ENCODE measurements at places on chromosomes 5 and 9.
A peak's percentile ranks its signal among the peaks of the same experiment; 100 is the strongest.

DNA sequence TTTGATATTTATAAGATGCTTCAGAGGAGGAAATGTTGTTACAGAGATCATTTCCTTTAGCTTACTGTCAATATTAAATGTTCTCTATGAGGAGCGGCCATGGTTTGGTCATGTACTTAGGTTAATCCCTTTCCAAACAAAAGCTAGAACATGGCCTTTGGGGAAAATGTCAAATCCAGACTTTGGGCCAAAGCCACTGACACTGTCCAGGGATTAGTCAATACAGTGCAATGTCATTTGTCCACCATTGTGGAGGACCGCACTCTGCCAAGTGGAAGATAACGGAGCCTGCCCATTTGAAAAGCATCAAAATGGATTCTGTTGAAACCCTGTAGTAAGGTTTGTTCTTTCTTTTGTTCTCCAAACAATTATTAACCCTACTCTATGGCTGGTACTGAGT, 50.1 kb downstream of the FRMPD1 start:
- no peak for DNase-seq

DNA sequence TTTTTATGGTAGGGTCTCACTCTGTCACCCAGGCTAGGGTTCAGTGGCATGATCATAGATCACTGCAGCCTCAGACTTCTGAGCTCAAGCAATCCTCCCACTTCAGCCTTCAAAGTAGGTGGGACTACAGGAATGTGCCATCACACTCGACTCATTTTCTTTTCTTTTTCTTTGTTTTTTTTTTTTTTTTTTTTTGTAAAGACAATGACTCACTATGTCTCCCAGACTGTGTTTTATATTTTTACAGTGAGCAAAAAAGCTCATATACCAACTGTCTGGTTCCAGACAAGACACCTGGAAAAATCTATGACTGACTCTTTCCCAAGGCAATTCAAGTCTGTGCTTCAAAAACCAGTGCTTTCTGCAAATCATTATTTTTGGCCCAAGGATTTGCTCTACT, 10.8 kb upstream of the FOXD1 start:
- no peak for DNase-seq

DNA sequence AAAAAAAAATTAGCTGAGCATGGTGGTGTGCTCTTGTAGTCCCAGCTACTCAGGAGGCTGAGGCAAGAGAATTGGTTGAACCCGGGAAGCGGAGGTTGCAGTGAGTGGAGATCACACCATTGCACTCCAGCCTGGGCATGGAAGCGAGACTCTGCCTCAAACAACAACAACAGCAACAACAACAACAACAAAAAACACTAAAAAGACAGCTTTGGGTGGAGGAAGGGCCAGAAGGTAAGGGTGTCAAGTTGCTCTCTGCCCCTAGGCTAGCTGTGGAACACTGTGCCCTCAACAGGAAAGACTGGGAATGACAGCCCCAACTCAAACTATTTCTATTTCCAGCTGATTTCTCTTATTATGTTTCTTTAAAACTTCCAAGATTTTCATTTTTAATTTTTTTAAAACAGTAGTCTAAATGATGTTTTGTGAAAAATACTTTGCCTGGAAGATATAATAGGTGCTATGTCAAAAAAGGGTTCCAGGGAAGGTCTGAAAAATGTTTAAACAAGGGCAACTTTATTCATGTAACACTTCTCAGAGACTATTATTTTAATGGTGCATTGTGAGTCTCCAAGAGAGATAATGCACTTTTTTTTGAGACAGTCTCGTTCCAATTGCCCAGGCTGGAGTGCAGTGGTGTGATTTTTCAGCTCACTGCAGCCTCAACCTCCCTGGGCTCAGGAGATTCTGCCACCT, 29.9 kb downstream of the CLINT1 start:
- no peak for DNase-seq

DNA sequence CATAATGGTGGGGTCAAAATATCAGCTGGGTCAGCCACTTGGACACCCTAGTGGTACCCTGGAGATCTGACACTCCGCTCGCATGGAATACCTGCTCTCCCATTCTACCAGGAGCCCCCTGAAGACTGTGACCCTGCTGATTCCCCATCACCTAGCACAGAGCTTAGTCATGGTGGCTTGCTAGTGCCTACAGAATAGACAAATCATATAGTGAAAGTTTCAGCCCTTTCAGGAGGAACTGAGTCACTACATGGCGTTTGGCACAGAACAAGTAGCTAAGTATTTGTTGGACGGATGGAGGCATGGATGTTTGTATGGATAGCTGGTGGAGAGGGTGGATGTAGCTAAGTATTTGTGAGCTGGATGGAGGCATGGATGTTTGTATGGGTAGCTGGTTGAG, 65.3 kb downstream of the LMX1B start:
- DNase-seq: no peak

GRCh38 chr5:143739746-143740145, 72.2 kb upstream of the HMHB1 start:
- DNase-seq: no peak

- no peak for DNase-seq
Observed at GRCh38 chr9:98529841-98530240, 178.9 kb downstream of the GABBR2 start.

- peak; percentile 65 for DNase-seq
Observed at GRCh38 chr9:134641173-134641989, at the start of gene COL5A1. COL5A1 (plus strand) TSS chr9:134641803; CDS start chr9:134642188, 385 bp downstream.

DNA sequence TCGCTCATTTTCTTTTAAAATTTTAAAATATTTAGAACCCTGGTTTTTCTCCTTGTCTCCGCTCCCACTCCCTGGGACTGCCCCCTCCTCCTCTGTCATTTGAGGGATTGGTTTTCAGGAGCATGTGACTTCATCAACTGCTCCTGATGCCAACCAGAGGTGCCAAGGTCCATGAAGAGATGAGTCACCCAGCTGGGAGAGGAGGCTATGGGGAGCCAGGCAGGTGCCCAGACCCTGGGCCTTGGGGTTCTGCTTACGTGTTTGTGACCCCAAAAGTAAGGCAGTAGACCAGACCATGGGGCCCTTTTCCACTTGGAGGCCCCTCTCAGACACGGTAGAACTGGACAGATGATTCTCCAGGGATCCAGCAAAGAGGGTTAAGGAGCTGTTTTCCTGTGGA, 167.0 kb downstream of the FGF18 start:
- DNase-seq: no peak

DNA sequence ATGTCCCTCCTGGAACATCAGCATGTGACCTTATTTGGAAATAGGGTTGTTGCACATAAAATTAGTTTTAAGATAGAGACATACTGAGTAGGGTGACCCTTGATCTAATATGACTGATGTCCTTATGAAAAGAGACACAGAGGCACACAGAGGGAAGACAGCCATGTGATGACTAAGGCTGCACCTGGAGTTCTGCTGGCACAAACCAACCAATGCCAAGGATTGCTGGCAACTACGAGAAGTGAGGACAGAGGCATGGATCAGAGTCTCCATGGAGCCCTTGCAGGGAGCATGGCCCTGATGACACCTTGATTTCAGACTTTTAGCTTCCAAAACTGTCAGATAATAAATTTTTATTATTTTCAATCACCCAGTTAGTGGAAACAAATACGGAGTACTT, 101.9 kb downstream of the FBXL7 start:
- no peak for DNase-seq

Data from activated T-cell treated with anti-CD3 and anti-CD28 coated beads, Interleukin-2, amount 50 U/mL, for 24 hours (primary cell).